Activated naive CD4-positive, alpha-beta T cell treated with anti-CD3 and anti-CD28 coated beads, Interleukin-2, amount 10 ng/mL, durations not matched to agents 5 hours and 36 hours (primary cell): ENCODE measurements at places on chromosomes 4 and X. TPM values are rescaled to one million over a fixed set of nuclear protein-coding genes. Genes with fewer than 3 reads are reported as not detected.

The P2RY10 gene
- total RNA-seq = 71.6 TPM

The BEX5 gene
- 5.8 TPM for total RNA-seq

The GPR34 gene
- total RNA-seq = not detected

The SPARCL1 gene
- not detected for total RNA-seq

The ADAMTS3 gene
- total RNA-seq = not detected

The ATOH1 gene
- total RNA-seq = not detected

The F9 gene
- total RNA-seq = not detected

The PNMA5 gene
- 0.15 TPM for total RNA-seq

The SLC25A6 gene
- 407 TPM for total RNA-seq

The STARD8 gene
- 1.3 TPM for total RNA-seq

The CFAP299 gene
- total RNA-seq = not detected

The SPANXN4 gene
- not detected for total RNA-seq

The CXorf51A gene
- total RNA-seq = not detected

The DCAF12L2 gene
- not detected for total RNA-seq

The MAGEA12 gene
- not detected for total RNA-seq

The CNGA1 gene
- not detected for total RNA-seq

The RHOXF2B gene
- not detected for total RNA-seq

The KLF8 gene
- 8.1 TPM for total RNA-seq

The NLGN3 gene
- total RNA-seq = 1.4 TPM

The COL4A6 gene
- total RNA-seq = not detected

The RGN gene
- not detected for total RNA-seq

The C4orf50 gene
- total RNA-seq = 0.13 TPM

The GAGE12F gene
- total RNA-seq = not detected

The TBC1D9 gene
- total RNA-seq = not detected

The BMPR1B gene
- not detected for total RNA-seq
